ENCODE measurements at places on chromosomes 12 and 14.

- no peak for DNase-seq
These were observed 13.4 kb downstream of the CDK17 start for GRCh38 chr12:96386794-96387193.

DNA sequence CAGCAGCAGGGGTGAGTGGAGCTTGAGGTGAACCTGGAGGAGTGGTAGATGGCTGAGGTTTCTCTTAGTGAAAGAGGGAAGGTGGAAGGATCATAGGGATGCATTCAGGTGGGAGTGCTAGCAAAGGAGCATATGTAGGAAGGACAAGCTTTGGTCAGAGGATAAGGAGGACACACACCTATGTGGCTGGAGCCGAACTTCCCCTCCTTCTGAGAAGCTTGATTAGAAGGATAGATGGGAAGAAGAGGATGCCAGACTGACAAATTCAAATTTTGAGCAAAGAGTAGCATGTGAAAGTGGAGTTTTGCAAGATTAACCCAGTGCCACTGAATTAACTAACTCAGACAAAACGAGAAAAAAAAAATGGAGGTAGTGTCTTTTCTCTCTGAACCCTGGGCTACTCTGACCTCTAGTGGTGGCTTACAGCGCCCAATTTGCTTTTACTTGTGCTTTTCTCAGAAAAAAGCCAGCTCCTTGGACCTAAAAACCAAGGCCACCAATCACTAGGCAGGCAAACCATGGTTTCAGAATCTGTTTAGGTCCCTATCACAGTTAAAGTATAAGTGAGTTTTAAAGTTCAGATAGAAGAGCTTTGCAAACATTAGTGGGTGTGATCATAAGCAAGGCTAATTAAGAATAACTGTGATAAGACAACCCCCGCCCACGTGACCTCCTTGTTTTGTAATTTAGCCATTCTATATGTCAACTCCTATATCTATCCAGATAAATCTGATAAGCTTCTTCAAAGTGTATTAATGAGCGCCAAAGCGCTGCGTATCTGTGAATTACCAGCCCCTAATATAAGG, 15.5 kb downstream of the EMP1 start:
- DNase-seq, result peak; percentile 84

- no peak for DNase-seq
These were observed 34.8 kb downstream of the GCN1 start for GRCh38 chr12:120159509-120160237.

- peak; percentile 21 for DNase-seq
These were observed 255.5 kb downstream of the RASSF9 start for GRCh38 chr12:85580562-85581168.

DNA sequence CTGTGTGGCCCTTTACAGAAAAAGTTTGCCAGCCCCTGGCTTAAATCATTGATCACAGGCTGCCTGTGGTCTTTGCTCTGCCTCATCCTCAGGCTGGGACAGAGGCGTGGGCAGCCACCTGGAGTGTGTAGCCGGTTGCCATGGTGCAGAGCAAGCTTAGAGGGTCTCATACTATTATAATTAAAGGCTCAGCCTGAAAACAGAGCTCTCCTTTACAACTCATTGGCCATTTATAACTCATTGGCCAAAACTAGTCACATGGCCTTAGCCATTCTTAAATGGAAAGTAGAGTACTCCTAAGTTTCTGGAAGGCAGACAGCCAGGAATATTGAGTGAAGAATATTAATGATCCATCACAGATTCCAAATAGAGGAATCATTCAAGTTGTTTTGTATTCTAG, 3.0 kb downstream of the HSP90B1 start:
- no peak for DNase-seq

DNA sequence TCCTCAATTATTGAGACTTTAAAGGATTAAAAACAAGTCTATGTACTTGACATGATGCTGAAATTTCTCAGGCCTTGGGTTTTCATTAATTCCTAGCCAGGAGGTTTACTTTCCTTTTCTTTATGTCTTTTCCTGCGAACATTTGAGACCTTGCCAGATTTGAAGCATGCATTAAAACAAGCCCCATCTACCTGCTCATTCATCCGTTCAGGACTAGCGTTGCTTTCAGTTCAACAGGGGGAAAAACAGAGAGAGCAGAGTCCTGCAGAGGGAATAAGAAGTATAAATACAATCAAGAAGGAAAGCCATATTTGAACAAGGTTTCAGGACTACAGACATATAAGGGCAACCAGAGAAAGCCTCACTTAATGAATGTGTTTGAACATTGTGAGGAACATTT, 542.4 kb downstream of the DIO2 start:
- DNase-seq, result no peak

DNA sequence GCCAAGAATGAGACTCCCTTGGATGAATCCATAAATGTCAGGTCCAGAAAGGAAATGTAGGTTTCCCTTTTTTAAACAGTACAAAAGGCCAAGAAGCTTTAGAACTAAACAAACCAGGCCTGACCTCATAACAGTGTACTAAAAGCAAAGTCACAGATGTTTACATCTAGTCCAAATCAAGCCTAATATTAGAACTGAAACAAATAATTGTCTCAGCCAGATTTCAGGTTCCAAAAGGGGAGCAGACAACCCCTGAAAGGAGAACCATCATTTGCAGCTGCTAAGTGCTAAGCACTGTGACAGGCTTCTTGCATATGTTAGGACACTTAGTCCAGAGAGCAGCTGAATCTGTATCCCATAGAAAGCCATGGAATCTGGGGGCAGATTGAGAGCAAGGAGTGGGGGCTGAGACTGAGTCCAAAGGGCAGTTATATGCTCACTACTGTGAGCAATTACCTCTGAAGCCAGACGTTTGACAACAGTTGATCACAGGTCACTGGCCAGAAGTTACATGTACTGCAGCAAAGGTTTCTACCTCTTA, 90.1 kb downstream of the STXBP6 start:
- no peak for DNase-seq

- DNase-seq, result no peak
These were observed 405.4 kb upstream of the MIS18BP1 start for GRCh38 chr14:45658226-45658916.

GRCh38 chr14:77610553-77610952, 5.9 kb downstream of the SPTLC2 start:
- DNase-seq, result no peak

DNA sequence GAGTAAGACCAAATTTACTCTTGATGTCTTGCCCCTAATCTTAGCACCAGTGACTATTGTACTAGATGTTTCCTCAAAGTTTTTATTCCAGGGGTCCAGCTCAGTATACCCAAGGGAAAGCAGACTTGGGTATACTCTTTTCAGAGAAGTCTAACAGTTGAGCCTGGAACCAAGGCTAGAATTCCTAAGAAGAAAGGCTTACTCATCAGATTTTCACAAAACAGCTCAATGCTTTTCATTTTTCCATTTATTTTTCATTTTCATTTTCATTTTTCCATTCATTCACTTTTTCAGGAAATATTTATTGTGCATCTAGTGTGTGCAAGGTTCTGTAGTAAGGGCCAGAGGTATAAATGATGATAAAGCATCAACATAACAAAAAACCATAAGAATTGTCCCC, 143.2 kb downstream of the PHLDA1 start:
- DNase-seq, result no peak

DNA sequence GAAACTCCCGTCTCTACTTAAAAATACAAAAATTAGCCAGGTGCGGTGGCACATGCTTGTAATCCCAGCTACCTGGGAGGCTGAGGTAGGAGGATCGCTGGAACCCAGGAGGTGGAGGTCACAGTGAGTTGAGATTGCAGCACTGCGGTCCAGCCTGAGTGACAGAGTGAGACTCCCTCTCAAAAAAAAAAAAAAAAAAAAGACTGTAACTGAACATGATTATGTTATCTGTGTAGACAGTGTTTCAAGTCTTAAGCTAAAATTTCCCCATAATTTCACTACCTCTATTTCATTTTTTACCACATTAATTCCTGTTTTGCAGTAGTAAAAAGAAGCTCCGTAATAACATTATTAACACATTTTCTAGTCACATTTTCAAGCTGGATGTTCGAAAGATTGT, 5.4 kb downstream of the PLBD1 start:
- no peak for DNase-seq

- DNase-seq, result no peak
These were observed 88.5 kb downstream of the GXYLT1 start for GRCh38 chr12:42056130-42056529.

GRCh38 chr12:54419088-54419887, at the start of gene ITGA5:
ITGA5 (minus strand) TSS chr12:54419266; CDS start chr12:54419198, 68 bp downstream.
- peak; percentile 86 for DNase-seq

DNA sequence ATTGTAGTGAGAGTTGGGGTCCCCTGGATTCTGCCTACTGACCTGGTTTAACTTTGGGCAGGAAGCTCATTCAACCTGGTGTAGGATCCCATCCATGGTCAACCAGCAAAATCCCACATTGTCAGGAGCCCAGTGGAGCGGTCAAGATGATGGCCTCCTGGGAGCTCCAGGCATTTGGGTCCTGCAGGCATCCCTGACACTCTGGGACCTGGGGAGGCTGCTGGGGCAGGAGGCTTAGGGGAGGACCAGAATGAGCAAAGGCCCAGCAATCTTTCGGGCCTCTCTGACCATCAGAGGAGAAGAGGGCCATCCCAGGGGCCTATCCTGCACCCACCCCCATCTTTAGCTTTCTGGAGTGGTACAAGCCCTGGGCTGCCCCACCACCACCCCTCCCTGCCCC, 104.0 kb downstream of the PRMT8 start:
- no peak for DNase-seq

DNA sequence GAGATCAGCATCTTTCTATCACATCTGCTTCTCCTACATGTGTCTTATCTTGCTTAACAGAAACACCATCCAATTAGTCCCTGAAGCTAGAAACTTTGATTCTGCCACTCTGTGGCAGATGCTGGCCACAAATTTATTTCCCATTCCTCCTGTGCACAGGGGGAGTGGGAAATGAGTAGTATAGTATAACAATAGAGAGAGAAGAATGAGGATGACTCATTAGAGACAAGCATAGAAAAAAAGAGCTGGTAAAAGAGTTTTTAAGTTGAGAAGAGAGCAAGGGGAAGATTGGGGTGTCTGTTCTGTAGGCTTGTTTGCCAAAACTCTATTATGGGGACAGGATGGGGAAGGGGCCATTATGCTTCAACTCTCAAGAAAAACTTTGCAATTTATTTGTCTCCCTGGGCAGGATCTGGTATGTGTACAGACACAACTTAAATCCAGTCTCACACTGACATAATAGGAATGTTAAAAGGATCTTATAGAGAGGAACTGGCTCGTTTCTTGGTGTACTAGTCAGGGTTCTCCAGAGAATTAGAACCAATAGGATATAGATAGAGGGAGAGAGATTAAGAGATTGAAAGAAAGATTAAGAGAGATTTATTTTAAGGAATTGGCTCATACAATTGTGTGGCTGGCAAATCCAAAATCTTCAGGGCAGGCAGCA, 142.6 kb upstream of the CPSF6 start:
- DNase-seq, result peak; percentile 37

DNA sequence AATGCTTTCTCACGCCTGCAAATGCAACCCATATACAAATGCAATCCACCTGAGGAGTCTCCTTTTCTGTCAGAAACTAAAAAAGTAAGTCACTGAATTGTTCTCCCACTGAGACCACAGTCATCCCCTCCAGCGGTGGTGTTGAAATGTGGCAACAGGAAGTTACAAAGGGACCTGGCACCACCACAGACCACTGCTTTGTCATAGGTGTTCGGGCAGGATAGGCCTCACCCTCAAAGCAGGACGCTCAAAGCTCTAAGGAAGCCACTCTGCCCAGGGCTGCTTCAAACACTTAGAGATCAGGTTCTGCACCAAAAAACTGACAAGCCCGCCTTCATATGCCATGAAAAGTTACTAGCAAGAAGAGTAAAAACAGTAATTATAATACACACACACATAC, 11.3 kb downstream of the PHLDA1 start:
- peak; percentile 96 for DNase-seq

- DNase-seq, result no peak
These were observed 1.4 kb downstream of the AKAP6 start for GRCh38 chr14:32330351-32331111.

DNA sequence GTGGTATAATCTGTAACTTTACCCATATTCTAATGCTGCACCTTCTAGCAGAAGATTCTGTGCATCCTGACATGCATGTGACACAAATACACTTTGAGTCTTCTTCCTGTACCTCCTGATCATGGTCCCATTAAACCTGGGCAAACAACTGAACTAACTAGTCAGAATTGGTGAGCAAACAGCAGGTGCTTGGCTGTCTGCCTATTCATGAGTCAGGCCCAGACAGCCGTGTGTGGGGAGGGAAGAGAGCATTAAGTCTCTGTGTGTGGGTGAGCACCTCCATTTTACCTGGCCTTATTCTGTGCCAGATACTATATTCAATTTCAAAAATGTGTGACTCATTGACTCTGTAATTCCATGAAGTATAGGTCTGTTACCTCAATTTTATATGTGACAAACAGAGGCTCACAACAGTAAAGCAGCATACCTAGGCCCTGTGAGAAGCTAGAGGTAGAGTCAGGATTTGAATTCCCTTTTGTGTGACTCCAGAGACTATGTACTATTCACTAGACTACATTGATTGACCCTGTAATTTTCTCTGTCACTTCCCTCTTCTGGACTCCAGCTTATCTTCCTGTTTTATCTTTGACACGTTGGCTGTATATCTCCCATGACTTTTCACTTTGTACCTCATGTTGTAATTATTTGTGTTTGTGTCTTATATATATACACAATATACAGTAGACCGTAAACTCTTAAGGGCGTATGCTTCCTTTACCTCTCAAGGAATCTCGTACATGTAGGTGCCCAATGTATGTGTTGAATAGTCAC, 32.2 kb downstream of the SUSD6 start:
- peak; percentile 64 for DNase-seq

DNA sequence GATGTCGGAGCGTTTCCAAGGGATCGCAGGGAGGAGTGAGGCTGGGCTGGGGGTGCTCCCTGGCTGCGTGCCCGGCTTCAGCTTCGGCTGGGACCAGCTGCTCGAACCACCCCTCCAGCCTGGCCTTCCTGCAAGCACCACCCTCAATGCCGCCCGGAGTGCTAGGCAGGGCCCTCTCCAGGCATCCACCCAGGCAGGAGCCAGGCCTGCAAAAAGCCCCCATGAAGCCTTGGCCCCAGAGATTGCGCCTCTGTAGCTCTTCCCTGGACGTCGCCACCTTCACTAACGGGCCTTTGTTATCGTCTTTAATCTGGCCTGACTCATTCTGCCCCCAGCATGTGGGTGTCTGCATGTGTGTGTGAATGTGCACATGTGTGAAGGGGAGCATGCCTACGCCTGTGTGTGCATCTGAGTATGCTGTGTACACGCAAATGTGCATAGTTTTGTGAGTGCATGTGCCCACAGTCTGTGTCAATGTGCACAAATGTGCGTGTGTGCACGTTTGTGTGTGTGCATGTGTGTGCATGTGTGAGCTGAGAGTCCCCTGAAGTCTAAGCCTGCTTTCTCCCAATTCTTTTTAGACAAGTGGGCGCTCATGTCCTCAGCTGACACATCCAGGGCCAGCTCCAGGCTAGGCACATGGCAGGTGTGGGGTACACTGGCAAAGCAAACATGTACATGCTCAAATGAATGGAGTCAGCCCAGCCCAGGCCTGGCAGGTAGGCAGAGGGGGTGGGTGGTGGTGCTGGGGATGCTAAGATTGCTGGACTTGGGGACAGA, 195.4 kb upstream of the C14orf180 start:
- no peak for DNase-seq

- DNase-seq, result no peak
These were observed 12.7 kb upstream of the SLC2A3 start for GRCh38 chr12:7948589-7949260.
